ENCODE measurements at places on chromosomes 11 and 22.

- peak; percentile 35 for DNase-seq
Observed at GRCh38 chr11:78392854-78393253, 24.8 kb downstream of the GAB2 start.

DNA sequence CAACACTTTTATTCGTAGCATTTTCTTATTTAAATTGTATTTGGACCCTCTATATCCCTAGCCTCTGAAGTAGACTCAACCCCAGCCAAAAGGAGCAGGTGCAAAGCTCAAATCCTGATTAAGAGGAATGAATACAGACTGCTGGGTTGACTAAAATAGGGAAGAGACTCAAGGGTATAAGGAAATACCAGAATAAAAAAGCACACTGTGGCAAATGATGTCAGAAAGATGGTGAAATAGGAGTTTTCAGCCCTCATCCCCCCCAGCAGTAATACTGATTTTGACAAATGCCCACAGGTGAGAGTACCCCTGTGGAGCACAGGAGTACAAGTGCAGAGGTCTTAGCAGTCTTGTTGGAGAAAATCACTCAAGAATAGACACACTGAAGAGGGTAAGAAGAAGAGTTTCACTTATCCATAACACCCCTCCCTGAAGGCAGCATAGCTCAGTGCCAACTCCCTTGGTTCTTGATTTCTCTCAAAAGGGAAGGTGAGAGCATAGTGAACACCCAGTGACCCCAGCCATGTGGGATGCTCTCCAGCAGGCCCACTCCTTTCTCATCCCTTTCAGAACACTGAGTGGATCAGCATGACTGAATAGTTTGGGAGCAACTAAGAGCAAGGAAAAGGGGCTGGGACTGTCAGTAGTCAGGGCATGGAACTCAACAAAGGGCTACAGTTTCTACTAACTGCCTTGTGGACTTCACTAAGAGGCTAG is 71.7 kb downstream of the TBC1D22A start:
- DNase-seq, result no peak

DNA sequence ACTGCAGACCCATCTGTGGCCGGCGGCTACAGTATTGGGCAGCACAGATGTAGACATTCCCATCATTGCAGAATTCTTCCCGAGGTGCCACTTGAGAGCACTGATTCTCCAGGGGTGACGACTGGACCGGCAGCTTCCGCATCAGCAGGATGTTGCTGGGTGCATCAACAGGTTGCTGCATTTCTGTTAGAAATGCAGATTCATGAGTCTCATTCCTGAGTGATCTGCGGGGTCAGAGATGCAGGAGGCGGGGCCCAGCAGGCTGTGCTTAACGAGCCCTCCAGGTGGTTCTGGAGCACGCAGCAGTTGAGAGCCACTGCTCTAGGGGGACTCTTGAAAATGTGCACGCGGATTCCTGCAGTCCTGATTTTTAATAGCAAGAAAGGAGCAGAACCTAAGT is 321.8 kb downstream of the TBC1D22A start:
- no peak for DNase-seq

DNA sequence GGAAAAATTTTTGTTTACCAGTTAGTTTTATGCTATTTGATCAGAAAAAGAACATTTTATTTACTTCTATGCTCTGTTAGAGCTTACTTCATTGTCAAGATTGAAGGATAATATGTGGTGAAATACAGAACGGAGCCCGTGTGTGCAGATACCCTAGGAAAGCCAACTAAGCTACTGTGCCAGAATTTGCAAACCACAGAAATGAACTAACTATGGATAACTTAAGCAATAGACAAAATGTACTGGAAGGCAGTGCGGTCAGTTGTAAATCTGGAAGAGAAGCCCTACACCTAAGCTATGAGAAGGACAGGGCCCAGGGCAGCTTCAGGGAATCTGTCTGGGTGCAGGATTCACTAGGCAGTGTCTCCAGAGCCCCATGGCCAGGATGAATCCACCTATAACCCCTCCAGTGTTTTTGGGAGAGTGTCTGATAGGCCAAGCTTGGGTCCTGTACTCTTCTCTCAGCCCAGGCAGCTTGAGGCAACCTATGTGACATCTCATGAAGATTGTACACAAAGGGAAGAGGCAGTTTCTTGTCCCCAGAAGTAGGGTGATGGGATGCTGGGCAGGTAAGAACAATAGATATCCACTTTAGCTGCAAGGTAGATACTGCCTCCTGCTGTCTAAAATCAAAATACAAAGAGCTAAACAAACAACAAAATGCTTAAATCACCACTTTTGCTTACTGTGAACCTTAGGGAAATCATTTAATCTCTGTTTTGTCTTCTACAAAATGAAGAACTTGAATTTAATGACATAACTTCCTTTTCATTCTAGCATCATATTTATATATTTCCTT is 12.1 kb downstream of the MMP7 start:
- DNase-seq, result no peak

DNA sequence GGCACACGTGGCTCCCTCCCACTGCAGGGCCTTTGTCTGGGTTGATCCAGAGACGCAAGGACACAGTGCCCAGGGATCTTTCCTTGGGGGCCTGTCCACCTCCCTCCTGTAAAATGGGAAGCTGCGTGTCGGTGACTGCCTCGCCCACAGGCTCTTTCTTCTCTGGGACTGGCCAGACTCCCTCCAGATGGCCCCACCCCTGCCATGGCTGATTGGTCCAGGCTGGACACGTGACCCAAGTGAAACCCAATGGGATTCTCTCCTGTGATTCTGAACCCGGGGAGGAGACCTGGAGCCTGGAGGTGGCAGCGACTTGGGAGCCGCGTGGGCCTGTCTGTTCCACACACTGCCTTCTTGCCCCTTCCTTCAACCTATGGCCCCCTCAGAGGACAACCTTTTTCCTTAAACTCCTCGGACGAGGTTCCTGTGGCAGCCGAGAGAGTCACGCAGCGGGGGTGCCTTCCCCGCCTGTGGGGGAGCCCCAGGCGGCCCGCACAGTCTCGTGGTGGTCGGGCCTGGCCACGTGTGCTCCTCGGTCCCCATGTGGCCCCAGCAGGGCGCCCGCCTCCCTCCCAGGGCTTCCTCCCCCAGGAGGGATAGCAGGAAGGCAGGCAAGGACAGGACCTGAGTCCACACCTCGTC is 12.4 kb upstream of the MPPED1 start:
- DNase-seq, result no peak

GRCh38 chr11:28038775-28039174 is 69.2 kb downstream of the KIF18A start:
- no peak for DNase-seq

DNA sequence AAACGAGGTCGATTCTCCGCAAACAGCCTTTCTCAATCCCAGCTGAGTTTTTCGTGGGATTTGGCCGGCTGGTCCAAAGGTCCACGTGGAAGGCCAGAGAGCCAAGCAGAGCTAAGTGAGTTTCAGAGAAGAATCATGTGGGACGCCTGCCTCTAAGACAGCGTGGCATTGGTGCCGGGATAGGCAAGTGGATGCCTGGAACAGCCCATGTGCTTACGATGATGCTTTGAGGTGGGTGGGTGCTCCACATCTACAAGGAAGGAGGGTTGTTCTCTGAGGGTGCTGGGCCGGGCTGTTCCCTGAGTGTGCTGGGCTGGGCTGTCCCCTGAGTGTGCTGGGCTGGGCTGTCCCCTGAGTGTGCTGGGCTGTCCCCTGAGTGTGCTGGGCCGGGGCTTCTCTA is 41.4 kb downstream of the MUC2 start:
- DNase-seq, result no peak

DNA sequence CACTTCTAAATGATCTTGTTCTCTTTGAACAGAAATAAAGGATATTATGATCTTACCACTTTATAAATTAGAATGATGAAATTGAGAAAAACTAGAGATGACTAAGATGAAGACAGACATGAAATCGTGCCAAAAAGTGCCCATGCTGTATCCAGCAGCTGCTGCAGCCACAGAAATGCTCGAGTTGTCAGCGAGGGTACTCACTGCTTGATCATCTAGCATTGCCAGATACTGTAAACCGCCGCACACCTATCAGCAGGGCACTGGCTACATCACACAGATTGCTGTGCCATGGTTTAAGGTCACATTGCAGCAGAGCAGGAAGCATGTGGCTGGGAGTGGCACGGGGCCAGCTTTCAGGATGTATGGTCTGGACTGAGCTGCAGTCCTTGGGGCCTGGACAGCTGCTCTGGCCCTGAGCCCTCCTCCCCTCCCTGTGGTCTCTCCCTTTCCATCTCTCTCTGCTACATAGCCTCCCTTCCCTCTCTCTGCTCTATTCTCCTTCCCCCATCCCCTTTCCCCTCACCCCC is 51.0 kb upstream of the SEPTIN5 start:
- peak; percentile 17 for DNase-seq

DNA sequence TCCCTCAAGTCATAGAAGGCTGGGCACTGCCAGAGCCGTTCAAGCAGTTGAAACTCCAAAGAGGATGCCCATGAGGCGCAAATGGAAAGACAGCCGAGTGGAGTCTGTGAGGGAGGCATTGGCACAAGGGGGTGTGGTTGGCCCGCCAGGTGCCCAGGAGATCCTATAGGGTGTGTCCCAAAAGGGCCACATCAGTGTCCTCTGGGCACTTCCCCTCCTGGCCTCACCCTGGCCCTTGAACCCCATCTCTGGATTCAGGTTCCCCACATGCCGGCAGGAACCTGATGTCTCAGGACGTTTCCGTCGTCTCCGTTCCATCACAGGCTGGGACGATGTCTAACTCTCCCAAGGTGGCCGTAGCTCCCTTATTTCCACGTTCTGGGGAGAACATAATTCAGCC is 54.3 kb downstream of the SBF1 start:
- no peak for DNase-seq

- DNase-seq, result no peak
Observed at GRCh38 chr22:33606504-33606903, 313.8 kb downstream of the LARGE1 start.

Data from small intestine (tissue), 16 donors.